ENCODE measurements at places on chromosomes 2 and 18.

GRCh38 chr2:117832905-117833613 is 18.6 kb downstream of the DDX18 start:
- DNase-seq, result no peak

- DNase-seq, result no peak
Observed at GRCh38 chr2:176160251-176160985, 3.3 kb downstream of the HOXD3 start.

GRCh38 chr2:37326285-37326684 is 1.7 kb upstream of the PRKD3 start:
- DNase-seq, result peak; percentile 72

- no peak for DNase-seq
Observed at GRCh38 chr18:60684843-60685513, 312.4 kb upstream of the MC4R start.

Data from right atrium auricular region (tissue), 2 donors.